Gastroesophageal sphincter (tissue), 4 donors: ENCODE measurements at places on chromosomes 11 and 22.
A peak's percentile ranks its signal among the peaks of the same experiment; 100 is the strongest.

DNA sequence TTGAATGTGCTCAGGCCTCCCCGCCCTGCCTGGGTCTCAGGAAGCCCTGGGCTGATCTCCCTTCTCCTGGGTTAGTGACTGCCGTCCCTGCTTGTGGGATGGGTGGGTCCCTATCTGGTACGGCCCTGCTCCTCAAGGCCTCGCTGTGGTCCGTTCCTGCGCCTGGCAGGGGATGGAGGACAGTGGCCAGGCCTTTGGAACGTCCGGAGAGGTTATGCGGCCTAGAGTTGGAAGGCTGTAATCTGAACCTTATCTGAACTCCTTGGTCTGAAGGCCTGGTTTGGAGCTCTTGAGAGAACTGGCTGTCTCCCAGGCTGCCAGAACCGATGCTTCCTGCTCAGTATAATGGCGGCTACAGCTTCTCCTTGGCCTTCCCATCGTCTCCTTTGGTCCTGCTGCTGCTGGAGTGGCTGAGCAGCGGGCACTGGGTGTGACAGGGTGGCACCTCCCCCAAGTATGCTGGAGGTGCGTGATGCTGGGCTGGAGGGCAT lies 72.8 kb downstream of the FLI1 start:
- ATAC-seq: no peak

- no peak for ATAC-seq
These were observed 28.9 kb upstream of the SLC25A1 start for GRCh38 chr22:19207401-19207808.

- no peak for ATAC-seq
These were observed 20.7 kb downstream of the A4GALT start for GRCh38 chr22:42699976-42700352.

GRCh38 chr11:121321614-121322243 lies 29.2 kb downstream of the SC5D start:
- no peak for ATAC-seq

DNA sequence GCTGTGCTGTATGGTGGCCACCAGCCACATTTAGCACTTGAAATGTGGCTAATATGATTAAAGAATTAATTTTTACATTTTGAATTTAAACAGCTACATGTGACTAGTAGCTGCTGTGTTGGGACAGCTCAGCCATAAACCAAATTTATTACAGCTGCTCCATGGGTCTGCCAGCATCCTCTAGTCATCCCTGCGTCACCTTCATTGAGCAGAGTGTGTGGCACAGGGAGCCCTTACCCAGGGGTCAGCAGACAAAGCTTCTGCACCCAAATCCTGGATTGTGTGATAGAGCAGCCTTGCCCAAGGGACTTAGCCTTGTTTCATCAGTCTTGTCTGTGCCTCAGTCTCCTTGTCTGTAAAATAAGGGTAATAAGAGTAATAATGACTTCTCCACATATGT lies 19.4 kb upstream of the ACCSL start:
- no peak for ATAC-seq

GRCh38 chr11:56917708-56918400 lies 70.9 kb upstream of the OR5AK2 start:
- no peak for ATAC-seq

DNA sequence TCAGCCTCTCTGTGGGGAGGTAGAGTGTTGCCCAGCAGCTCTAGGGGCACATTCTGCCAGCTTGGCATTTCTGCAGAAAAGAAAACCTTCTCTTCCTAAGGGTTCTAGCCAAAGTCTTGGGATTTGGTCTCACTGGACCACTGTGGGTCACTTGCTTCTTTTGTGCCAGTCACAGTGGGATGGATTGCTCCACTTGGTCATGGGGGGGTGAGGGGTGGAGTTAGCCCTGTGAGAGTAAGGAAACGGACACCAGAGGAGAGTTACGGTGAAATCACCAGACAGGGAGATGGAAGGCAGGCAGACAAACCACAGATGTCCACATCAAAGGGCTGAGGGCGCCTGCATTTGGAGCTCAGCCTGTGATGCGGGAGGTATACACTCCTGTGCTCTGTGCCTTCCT lies 10.8 kb downstream of the SGSM1 start:
- ATAC-seq: peak; percentile 39

GRCh38 chr22:45638834-45639746 lies 32.5 kb upstream of the ATXN10 start:
- ATAC-seq: peak; percentile 84

GRCh38 chr11:45755281-45755859 lies 49.6 kb upstream of the SLC35C1 start:
- ATAC-seq: no peak

DNA sequence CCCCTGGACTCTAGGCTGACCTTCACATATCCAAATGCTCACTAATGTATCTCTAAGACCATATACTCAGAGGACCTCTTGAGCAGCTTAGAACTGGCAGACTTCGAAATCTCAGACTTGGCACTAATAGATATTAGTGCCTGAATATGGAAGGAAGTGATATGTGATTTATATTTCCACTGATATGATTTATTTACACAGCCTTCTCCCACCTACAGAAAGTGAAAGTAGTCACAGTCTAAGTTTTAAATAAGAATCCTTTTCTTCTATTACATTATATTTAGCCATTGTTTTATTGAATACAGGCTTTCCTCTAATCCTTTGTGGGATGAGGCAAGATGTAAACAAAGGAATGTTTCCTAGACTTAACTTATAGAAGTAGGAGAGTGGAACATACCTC lies 6.7 kb upstream of the NAV2 start:
- no peak for ATAC-seq

DNA sequence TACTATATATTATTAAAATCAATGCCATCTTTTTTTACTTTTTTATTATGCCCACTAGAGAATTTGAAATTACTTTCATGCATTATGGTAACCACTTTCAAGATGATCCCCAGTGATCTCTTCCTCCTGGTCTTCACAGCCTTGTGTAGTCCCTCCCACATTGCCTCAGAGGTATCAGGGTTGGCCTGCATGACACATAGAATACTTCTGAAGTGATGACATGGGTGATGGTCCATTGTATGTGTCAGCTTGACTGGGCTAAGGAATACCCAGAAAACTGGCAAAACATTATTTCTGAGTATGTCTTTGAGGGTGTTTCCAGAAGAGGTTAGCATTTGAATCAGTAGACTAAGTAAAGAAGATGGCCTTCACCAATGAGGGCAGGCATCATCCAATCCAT lies 14.2 kb upstream of the ISX start:
- ATAC-seq: no peak

- ATAC-seq: peak; percentile 16
These were observed 6.8 kb upstream of the CDKN1C start for GRCh38 chr11:2892215-2892966.

DNA sequence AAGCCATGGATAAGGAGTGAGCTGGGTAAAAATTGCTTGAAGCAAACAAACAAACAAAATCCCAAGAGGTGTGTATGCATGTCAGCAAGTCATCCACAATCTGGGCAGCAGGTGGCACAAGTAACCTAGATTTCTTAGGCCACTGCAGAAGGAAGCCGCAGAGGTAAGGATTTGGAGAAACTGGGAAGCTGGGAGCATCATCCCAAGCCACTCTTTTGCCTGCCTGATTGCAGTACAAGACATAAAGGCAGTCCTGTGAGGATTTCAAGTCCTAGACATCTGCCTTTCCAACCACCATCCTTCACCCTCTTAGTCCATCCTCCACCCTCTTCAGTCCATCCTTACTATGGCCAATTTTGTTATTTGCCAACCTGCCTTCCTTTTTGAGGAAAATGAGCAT lies 67.2 kb upstream of the BMAL1 start:
- peak; percentile 55 for ATAC-seq

DNA sequence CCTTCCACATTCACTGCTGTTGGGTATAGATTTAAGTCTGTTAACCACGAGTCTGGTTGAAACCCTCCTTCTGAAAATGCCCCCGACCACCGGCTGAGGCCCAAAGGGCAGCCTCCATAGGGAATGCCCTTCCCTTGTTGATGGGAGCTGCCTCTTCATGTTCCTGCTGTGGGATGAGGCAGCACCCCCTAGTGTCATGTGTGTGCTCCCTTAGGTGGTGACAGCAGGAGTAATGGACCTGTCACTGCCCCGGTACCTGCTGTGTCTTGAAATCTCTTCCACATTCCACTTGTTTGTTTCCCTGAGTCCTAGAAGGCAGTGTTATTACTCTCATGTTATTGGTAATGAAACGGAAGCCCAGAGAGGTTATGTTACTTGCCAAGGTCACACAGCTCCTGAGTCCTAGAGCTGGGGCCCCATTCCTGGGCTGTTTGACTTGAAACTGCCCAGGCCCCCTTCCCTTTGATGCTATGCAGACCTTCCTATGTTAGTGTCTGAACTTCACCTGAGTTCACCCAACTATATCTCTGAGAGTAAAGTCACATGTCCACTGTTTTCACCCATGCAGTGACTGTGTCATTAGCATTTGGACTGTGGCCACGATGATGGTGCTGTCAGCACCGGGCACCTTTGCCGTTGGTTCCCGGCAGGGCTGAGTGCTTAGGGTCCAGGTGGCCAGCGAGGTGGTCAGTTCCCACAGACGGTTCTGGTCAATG lies 234.3 kb downstream of the TBC1D22A start:
- no peak for ATAC-seq

DNA sequence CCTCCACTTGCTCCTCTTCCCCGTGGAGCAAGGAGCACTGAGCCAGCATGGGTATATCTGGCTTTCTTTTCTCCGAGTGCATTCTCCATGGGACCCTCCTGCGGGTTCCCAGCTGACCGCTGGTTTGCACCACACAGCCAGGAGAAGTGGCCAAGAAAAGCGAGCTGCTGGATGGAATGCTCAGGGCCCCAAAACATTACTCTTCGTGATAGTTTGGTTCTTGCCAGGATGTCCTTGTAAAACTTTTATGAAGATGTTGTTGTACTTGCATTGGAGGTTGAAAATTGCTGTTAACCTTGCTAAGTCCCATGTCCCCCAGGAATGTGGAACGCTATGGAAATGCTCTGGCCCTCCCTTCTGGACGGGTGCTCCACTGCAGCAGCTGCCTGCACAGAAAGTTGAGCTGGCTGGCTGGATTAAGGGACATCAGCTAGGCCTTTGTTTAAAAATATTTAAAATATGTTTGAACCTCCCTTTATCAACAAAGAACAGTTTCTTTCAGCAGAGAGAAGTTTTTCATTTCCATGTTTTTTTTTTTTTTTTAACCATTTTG lies 68.7 kb downstream of the ZNRF3 start:
- ATAC-seq: peak; percentile 50

GRCh38 chr11:37963440-37963839 lies 1365.4 kb upstream of the RAG2 start:
- no peak for ATAC-seq

- ATAC-seq: no peak
These were observed 26.9 kb downstream of the RNF214 start for GRCh38 chr11:117259417-117259816.
